ENCODE measurements at places on chromosomes 2 and 18.

DNA sequence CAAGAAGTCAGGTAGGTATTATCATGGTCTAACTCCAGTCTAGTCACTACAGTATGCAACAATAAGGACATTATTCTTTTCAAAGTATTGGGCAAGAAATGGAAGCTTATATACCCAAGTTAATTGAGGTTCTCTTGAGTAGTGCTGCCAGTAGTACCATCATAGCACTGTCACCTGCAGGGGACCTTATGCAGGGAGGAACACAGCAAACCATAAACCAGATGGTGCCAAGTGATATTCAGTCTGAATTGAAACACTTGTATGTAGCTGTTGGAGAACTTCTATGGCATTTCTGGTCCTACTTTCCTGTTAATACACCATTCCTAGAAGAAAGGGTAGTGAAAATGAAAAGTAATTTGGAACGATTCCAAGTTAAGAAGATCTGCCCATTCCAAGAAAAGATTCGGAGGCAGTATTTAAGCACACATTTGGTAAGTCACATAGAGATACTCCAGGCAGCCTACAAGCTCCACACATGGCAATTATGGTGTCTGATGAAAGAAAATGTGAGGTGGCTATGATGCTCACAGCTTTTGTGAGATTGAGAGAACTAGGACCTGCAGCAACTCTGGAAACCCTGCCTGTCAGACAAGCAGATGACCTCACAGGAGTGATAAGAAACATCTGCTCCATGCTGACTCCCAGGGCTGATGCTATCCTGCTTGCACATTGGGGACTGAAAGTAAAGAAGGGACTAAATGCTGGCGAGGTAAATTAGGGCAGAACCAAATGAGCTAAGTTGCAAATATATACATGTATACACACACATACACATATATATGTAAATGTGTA lies 174.7 kb downstream of the MC4R start:
- DNase-seq, result no peak

DNA sequence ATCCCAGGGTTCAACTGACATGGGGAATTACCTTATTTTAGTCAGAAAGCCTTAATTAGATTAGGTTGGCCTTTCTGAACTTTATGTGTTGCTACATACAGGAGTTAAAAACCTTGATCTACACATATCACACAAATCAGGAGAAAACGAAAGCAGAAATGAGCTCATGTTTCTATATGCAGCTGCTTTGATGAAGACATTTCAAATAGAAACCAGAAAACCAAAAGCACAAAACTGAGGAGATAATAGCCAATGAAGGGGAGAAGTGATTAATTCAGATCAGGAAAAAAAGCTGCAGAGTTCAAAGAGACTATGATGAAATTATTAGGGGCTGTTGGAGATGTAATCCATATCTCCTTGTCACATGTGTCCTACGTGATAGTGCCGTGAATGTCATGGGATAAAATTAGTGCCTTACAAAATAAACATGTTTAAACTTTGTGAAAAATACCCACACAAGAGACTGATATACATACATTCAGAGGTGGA lies 255.0 kb downstream of the CAMKMT start:
- no peak for DNase-seq

DNA sequence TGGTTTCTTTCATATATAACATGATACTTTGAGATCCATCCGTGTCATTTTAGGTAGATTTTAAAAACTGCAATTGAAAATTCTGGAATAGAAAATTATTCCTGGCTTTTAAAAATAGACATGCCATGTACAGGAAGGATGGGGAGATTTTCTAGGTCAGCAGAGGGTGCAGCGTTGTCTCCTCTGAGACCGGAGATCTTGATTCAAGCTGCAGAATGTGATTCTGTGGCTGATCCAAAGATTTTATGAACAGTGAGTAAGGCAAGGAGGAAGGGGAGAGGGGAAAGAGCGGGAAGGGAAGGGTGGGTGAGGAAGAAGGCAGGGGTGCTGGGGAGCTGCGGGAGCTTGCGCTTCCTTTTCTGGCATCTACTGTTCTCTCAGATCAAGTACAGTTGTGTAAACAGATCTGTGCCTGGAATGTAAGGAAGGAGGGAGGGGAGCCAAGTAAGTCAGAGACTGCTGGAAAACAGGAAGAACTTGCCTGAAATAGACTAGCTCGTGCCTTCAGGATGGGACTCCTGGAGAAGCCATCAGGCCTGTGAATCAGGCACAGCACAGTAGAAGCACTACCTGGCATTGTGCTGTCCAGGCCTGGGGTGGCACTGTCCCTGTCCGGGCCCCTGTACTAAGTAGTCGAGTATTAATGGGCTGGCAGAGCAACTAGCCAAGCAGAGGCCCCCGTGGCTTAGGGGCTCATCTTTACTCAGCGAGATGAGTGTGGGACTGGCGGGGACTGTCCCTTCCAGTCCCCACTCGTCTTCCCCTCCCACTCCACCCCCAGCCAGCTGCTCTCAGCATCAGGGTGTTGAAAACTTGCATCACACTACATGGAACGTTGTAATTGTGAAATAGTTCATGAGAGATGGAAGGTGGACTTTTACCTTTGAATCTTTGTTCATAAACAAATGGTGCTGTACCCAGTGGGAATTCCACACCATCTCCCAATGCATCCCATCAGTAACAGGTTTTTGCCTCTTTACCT lies 163.5 kb downstream of the UXS1 start:
- peak; percentile 25 for DNase-seq

DNA sequence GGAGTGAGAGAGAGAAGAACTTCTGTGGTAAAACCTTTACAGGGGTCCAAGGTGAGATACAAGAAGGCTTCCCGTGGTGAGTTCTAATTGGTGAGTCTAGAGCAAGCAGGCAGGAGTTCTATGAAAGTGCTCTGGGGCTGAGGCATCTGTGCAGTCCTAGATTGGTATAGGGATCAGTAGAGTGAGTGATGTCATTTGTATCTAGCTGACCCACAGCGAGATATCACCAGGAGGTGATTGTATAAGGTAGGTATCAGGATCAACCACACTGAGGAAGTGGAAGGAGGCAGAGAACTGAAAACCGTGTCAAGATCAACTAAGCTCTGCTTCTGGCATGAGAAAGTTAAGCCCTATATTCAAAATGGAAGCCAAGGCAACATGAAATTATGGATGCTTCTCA lies 1648.9 kb upstream of the TMEFF2 start:
- no peak for DNase-seq

GRCh38 chr2:226216575-226216974 lies 583.0 kb downstream of the IRS1 start:
- no peak for DNase-seq

Data from stimulated activated CD4-positive, alpha-beta T cell treated with anti-CD3 and anti-CD28 coated beads, TNF-alpha, amount 100 ng/mL, for 24 hours (primary cell).